NCI-H460 (cell line): ENCODE measurements at places on chromosomes 6 and 20. TPM values are rescaled to one million over a fixed set of nuclear protein-coding genes. Genes with fewer than 3 reads are reported as not detected.

SIRPG gene
- not detected in 2 replicates for total RNA-seq

FAM184A gene
- total RNA-seq: 0.35 and 0.40 TPM in 2 replicates

PHF10 gene
- 25.4 and 29.8 TPM in 2 replicates for total RNA-seq

DNA sequence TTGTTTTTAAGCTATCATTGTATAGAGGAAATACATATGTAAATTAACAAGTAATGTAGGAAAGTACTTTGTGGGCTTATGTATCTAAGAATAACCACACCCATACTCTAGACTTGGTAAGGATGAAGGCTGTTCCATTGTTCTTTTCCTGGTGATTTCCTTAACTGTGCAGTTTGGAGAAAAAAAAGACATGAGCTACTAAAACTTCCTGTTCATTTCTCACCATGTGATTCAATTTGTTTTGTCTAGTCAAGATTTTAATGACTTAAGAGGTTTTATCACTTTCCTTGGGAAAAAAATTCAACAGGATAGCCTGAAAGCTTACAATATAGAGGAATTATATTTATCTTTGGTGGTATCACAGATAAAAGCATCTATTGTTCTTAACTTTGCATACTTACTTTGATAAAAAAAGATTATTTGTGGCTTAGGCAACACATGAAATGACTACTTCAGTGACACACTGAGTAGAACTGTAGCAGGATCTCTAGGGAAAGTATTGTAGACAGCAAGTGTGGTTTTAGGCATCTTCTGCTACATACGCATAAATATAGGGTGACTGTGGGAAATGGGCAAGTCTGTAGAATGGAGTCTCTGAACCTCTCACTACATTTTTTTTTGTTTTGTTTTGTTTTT lies 80.3 kb downstream of the GJA1 start:
- DNase-seq: no peak

- DNase-seq: no peak
Measured at GRCh38 chr6:81889377-81890053, 137.0 kb upstream of the TENT5A start.

LHFPL5 gene
- total RNA-seq: not detected in 2 replicates

DNA sequence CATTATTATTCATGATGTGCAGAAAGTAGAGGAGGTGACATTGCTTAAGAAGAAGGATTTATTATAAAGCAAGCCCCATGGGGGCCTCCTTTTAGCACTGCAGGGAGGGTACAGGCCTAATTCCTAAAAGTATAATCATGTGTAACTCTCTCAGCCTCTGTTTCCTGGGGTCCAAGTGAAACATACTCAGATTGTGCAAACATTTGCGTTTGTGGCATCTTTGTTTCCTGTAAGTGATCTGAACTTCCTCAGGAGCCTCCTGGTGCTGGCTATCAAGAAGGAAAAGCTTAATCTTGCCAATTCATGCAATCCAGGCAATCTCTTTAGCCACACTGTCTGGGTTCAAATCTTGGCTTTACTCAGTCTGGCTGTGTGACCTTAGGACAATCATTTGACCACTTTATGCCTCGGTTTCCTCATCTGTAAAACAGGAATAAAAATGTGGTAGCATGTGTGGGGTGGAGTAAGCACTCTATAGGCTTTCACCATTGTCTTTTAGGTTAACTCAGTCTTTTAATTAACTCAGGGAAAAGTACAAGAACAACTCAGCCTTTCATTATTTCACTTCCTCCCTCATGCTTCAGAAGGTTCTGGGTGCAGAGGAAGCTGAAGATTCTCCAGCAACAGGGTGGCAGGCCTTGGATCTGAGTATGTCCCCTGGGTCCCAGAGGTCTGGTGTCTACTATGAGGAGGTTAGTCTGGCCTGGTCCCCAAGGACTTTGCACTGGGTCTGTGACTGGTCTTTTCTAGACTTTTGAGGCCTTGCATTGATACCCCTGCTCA lies 831 bp upstream of the SIRPB2 start:
- DNase-seq: no peak

NFATC2 gene
- total RNA-seq: 0.92 and 1.1 TPM in 2 replicates

LSM14B gene
- 24.6 and 29.2 TPM in 2 replicates for total RNA-seq

LY6G6F gene
- total RNA-seq: not detected in 2 replicates

GRCh38 chr20:49887251-49888211 lies 27.8 kb downstream of the SPATA2 start:
- DNase-seq: no peak

GRCh38 chr6:15977050-15977449 lies 151.8 kb upstream of the MYLIP start:
- no peak for DNase-seq

DNA sequence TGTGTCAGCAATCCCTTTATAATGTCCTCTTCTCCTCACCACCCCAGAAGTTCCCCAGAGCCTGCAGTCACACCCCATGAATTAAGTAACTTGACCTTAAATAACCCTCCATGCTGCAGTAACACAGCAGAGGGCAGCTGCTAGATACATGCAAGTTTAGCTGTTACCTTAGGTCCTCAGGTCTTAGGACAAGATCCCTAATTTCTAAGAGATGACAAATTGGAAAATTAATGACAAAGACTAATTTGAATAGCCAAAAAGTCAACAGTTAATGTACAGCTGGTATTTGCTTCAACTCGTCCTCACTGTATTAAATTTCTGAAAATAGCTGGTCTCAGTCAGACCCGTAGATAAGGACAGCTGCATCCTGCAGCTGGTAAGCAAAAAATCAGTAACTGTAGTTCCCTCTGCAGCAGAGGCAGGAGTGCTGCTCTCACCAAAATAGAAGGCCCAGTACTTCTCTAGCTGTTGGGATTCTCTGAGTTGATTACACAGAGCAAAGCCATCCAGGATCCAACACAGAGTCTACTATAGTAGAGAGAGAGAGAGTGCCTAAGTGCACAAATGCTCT lies 62.4 kb downstream of the TNFRSF21 start:
- DNase-seq: no peak

CGA gene
- total RNA-seq: 0.67 TPM in 1 of 2 replicates, not detected in the other

- no peak for DNase-seq
Measured at GRCh38 chr6:18126121-18126520, 3.6 kb upstream of the NHLRC1 start.

LGSN gene
- total RNA-seq: 15.0 and 17.1 TPM in 2 replicates

DNA sequence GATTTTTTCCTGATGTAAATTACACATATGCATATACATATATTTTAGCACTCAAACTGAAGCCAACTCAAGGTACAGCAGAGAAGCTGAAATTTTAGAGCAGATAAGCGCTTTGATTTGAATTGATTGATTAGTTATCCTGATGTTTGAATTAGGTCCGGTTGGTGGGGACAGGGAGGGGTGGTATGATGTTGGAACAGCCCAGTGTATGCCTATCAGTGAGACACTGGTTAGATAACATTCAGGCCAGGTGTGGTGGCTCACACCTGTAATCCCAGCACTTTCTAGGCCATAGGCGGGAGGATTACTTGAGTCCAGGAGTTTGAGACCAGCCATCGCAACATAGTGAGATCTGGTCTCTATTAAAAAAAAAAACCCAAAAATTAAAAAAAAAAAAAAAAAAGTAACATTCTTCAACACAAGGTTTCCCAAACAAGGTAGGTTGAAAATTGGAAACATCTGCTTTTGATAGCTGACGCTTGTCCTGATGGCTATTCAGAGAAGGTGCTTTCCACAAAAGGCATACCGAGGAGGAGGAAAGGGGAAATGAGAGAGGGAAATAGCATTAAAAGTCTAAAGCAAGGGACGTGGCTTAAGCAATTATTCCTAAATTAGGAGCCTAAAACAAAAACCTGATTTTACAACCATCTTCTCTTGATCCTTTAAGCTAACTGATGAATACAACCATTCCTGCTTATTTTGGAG lies 288.4 kb upstream of the JARID2 start:
- no peak for DNase-seq

PROKR2 gene
- total RNA-seq: not detected in 2 replicates
